ENCODE measurements at places on chromosomes 1 and 21.
A peak's percentile ranks its signal among the peaks of the same experiment; 100 is the strongest.

DNA sequence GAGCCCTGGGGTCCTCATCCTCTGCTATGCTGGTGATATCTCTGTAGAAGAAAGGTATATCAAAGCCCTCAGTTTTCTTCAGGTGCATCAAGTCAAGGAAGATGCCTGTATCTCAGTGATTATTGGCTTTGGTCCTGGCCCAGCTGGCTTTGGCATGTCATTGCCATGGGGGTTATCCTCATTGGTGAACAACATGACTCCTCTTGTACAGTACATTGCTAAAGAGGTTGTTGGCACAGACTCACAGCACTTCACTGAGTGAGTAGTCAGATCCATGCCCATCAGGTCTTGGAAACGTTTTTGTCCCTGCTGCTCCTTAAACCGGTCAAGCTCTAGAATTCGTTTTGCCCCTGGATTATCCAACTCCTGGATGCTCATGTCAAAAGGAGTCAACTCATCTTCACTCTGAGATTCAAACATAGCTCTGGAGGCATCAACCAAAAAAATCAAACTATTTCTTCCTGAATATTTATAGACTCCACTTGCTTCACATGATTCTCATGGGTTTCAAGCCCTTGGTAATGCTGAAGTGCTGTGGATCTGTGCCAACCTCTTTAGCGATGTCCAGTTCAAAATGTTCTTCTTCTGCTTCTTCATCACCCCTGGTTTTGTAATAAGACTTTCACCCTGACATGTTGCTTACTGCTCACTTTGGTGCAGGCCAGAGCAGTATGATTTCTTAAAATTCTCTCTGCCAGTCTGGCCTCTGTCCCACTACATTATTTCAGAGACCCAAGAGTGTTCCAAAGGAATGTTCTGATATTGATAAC is 43.0 kb upstream of the RAB3GAP2 start:
- DNase-seq, result peak; percentile 18

DNA sequence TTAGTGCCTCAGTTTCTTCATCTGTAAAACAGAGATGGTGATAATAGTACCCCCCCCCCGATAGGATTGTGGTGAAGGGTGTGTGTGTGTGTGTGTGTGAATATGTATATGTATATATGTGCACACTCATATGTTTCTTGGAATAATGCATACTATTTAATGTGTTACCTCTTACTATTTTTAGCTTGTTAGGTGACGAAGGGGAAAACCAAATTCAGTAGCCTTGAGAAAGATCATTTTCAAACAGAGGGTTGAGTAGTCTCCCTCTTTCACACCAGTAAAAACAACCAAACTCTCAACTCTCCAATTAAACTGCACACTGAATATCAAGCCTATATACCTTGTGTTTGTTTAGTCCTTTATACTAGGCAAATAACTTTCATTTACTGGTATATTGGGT is 75.7 kb downstream of the NTMT2 start:
- DNase-seq, result no peak

DNA sequence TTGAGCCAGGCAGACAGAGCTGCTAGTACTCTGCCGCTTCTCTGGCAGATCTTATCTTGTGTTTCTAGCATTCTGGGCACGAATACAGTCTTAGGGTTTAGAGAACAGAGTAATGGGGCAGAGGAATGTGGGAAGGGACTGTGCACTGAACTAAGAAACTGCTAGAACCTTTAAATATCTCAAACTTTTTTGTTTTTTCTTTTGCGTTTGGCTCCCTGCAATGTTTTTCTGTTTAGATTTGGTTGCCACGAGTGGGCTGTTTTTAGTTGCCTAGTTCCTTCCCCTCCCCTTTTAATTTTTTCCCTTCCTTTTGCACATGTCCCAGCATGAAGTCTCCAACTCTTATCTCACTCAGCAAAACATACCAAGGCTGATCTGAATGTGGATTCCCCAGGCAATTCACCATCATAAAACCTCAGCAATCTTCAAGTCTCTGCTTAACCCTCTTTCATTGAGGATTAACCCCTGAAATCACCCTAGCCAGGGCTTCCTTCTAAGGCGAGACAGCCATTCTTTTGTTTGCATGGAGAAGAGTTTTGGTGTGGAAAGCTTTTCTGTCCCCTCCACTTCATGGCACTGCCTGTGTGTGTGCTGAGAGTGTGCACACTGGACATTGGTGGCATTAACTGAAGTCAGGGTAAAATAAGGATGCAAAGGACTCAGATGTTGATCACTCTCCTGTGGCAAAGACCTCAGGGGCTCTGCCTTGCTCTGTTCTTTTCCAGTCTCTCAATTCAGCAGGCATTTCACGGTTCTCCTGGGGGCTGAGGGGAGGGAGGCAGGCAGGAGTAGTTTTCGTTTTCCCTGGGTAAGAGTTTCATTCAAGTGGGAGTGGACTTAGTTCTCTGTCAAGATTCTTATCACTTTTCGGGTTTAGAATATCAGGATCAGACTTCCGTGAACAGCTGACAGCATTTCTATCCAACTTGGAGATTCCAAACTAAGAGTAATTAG is 2.8 kb upstream of the ATF3 start:
- DNase-seq, result peak; percentile 35

DNA sequence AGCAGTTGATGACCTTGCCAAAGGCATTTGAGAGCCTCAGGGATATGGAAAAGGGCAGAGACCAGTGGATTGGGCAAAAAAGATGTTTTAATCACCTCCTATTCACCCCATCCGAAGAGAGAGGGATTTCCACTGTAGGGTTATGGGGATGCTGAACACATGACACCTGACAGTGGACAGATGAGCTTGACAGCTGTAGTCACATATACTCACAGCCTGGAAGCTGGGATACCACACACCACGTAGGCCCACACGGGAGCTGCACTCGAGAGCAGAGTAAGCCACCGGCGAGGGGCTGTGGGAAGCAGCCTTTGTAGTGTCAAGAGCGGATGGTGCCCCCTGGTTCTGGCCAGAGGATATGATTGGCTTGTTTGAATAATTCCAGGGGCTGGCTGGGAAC is 20.0 kb downstream of the ZBTB40 start:
- DNase-seq, result peak; percentile 42

DNA sequence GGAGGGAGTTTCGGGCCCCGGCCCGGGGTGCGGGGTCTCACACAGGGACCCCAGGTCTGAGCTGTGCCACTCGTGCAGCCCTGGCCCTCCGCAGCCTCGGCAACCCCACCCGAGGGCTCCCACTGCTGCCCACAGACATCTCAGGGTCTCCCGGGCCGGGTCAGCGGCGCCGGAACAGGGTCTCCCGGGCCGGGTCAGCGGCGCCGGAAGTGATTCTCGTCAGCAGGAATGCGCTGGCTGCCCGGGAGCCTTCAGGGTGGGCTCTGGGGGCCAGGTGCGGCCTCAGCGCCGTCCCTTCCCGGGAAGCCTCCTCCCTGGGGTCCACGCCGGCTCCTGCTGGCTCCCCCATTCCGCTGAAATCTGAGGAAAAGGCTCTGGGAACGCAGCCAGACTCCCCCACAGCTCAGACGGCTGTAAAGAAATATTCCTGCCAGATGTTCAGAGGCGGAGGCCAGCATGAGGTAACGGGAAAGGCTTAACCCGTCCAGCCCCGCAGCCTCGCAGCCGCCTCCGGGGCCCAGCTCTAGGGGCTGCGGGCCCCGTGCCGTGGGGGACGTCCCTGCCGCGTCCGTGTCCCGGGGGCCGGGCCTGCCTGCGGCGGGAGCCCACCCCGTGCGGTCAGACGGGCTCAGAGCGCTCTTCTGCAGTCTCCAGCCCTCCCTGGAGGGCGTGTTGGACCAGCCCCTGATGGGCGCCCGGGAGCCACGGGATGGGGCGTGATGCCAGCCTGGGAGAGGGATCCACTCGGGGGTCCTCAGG is 8.7 kb upstream of the COL6A1 start:
- DNase-seq, result peak; percentile 96

- peak; percentile 32 for DNase-seq
Observed at GRCh38 chr1:9721606-9722377, 70.3 kb downstream of the PIK3CD start.
